ENCODE measurements at places on chromosomes 12 and 14. TPM values are rescaled to one million over a fixed set of nuclear protein-coding genes. Genes with fewer than 3 reads are reported as not detected.
A peak's percentile ranks its signal among the peaks of the same experiment; 100 is the strongest.

CLEC9A gene
- 16.2 TPM for total RNA-seq

GRCh38 chr14:61470961-61471293 is 149.5 kb downstream of the PRKCH start:
- no peaks in the 10 kb centered on the region for H3K27me3 ChIP-seq
- no peak overlapping the region for H3K4me3 ChIP-seq
- peak overlapping the region; percentile 56 for H3K27ac ChIP-seq
- peaks cover 3% of the 10 kb centered on the region for H3K36me3 ChIP-seq

DPF3 gene
- total RNA-seq, result 1.6 TPM

- H3K27ac ChIP-seq, result no peak overlapping the region
- no peaks in the 10 kb centered on the region for H3K36me3 ChIP-seq
- H3K27me3 ChIP-seq, result no peaks in the 10 kb centered on the region
- H3K4me1 ChIP-seq, result no peaks in the 10 kb centered on the region
- H3K4me3 ChIP-seq, result no peak overlapping the region
Observed at GRCh38 chr12:111330800-111331752, 37.8 kb downstream of the PHETA1 start.

- H3K4me3 ChIP-seq, result no peak overlapping the region
- no peak for DNase-seq
- H3K4me1 ChIP-seq, result no peaks in the 10 kb centered on the region
- no peak overlapping the region for H3K27ac ChIP-seq
- H3K36me3 ChIP-seq, result peaks cover 18% of the 10 kb centered on the region
Observed at GRCh38 chr12:48142818-48143674, 14.3 kb downstream of the ASB8 start.

GRCh38 chr12:6072302-6072752 is 52.1 kb downstream of the VWF start:
- no peak overlapping the region for H3K4me3 ChIP-seq
- H3K4me1 ChIP-seq, result peaks cover 13% of the 10 kb centered on the region
- no peak for DNase-seq
- H3K27ac ChIP-seq, result no peak overlapping the region
- no peaks in the 10 kb centered on the region for H3K36me3 ChIP-seq

KRT2 gene
- total RNA-seq, result 3.6 TPM

DNA sequence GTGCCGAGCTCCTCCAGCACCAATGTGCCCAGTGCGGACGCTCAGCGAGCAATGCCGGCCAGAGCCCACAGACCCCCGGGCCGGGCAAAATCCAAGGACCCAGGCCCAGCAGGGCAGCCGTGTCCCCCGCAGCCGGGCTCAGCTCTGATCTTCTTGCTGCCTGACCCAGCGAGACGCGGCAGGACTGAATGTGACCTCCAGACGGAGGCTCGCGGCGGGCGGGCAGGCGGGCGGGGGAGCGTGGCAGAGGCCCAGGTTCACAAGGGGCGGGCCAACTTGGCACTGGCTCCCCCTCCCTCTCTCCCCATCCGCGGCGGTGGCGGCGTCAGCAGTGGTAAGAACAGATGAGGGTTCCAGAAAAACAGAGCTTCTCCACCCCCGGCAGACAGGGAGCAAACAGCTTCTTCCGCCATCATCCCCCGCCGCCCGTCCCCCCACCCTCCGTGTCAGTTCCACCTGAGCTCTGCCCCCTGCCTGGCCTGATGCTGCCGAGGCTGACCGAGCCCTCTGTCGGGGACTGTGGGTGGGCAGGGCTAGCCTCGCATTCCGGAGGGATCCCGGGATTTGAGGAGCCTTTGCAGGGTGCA is 94.3 kb downstream of the RFLNA start:
- peaks cover 53% of the 10 kb centered on the region for H3K4me1 ChIP-seq
- peak; percentile 32 for DNase-seq
- peak overlapping the region; percentile 32 for H3K27ac ChIP-seq
- H3K4me3 ChIP-seq, result peak overlapping the region; percentile 5

DNA sequence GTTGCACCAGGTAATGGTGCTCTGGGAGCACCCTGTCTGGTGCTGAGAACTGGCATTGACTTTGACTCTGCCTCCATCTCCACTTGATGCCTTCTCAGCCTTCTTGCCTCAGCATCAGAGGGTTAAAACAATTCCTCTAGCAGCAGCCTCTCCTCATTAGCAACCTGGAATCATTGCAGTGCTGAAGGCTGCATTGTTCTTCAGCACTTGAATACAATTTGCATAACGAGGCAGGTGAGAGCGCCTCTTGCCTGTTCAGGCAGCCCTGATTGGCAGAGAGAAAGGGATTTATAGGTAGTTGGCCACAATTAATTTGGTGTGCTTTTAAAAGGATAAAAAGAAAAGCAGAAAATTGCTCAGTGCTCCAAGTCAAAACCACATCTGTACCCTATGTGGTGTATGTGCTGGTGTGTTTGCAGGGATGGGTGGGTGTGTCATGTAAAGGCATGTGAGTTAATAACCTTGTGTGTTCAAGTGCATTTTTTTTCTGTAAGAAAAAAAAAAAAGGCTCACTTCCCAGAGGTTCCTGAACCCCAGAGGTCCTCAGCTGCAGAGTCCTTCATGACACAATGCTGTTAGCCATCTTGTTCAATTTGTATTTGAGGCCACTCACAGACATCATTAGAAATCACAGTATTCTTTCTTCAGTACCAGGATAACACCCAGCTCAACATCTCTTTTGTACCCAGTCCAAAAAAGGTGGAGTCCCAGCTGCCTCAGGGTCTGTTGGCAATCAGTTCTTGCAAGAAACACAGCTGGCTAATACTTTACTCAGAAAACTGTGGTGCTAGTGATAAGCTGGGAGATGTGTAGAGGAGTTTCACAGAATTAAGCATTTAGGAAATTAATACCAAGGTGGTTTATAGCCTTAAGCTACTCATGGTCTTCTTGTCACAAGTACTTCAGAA is 385.6 kb downstream of the GRIN2B start:
- H3K4me3 ChIP-seq, result no peak overlapping the region
- no peak for DNase-seq
- no peaks in the 10 kb centered on the region for H3K4me1 ChIP-seq
- H3K27ac ChIP-seq, result no peak overlapping the region

GRCh38 chr14:79328863-79329262 is 882.4 kb downstream of the DIO2 start:
- H3K27ac ChIP-seq, result no peak overlapping the region
- no peak for DNase-seq
- H3K36me3 ChIP-seq, result no peaks in the 10 kb centered on the region
- no peaks in the 10 kb centered on the region for H3K4me1 ChIP-seq
- H3K4me3 ChIP-seq, result no peak overlapping the region

MDM2 gene
- total RNA-seq, result 63.6 TPM

DNA sequence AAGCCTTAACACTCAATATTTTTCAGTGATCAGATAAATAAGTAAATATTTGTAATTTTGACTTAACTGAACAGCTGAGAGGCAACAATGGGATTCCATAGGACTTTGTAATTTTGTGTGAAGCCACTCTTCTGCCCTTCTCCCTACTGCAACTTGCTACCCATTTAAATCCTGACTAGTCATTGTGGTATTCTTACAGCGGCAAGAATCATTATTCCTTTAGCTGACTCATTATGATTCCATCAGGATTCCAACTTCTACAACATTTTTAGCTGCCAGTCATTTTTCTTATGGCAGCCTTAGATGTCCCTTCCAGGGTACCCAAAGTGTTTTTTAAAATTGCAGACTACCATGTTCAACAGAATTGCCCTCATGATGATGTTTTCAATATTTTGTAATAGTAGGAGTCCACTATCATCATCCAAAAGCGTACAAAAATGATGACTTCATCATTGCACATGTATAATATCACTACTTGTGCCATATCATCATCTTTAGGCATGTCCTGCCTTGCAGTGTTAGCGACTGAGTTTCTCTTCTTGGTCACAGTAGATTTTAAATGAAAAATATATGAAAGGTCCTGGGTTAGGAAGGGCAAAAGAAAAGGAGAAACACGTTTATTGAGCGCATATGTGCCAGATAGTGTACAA is 5.1 kb upstream of the MAGOHB start:
- no peaks in the 10 kb centered on the region for H3K36me3 ChIP-seq
- DNase-seq, result no peak
- no peaks in the 10 kb centered on the region for H3K27me3 ChIP-seq

DNA sequence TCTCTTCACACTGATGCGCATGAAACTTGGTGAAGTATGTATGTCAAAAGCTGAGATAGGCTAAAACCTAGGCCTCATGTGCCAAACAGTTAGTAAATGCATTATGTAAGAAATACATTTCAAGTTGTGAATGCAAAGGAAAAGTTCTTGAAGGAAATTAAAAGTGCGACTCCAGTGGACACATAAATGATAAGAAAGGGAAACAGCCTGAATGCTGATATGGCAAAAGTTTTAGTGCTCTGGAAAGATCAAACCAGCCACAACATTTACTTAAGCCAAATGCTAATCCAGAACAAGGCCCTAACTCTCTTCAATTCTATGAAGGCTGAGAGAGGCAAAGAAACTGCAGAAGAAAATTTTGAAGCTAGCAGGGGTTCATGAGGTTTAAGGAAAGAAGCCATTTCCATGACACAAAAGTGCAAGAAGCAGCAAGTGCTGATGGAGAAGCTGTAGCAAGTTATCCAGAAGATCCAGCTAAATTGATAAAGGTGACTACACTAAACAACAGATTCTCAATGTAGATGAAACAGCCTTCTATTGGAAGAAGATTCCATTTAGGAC is 74.2 kb downstream of the GARIN6 start:
- H3K27me3 ChIP-seq, result no peaks in the 10 kb centered on the region
- no peak overlapping the region for H3K4me3 ChIP-seq
- DNase-seq, result no peak
- H3K27ac ChIP-seq, result no peak overlapping the region
- H3K36me3 ChIP-seq, result no peaks in the 10 kb centered on the region

LGMN gene
- total RNA-seq, result 109 TPM

DNA sequence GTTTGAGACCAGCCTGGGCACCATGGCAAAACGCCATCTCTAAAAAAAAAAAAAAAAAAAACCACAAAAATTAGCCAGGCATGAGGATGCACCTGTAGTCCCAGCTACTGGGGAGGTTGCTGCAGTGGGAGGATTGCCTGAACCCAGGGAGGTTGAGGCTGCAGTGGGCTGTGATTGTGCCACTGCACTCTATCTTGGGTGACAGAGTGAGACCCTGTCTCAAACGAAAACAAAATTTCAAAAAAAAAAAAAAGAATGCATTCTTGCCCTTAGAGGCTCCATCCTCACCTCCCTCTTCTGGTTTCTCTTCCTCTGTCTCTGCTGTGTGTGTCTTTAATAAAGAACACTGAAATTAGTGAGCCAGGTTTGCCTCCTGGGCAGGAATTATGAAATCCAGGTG is 107.8 kb downstream of the VCPKMT start:
- H3K27me3 ChIP-seq, result no peaks in the 10 kb centered on the region
- no peak overlapping the region for H3K27ac ChIP-seq
- no peak for DNase-seq
- no peaks in the 10 kb centered on the region for H3K36me3 ChIP-seq
- H3K4me1 ChIP-seq, result no peaks in the 10 kb centered on the region

DNA sequence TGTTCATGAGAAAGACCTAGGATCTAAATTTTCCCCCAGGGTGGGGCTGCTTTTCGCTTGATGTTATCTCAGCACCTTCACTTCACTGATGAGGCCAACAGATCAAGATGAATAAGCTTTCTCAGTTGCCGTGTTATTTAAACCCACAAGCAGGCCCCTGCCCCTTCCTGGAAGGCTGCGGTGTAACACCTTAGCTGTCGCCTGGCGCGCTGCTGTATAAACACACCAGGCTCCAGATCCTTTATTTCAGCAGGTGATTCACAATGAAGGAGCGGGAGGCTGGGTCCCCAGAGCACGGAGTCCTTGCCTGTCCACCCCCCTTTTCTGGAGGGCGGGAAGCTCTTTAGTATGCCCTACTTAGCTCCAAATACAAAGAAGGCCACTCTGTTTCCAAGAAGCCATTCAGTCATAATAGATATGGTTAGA is 515.4 kb downstream of the FUT8 start:
- H3K36me3 ChIP-seq, result no peaks in the 10 kb centered on the region
- no peaks in the 10 kb centered on the region for H3K27me3 ChIP-seq
- no peak overlapping the region for H3K27ac ChIP-seq
- H3K4me3 ChIP-seq, result no peak overlapping the region

DNA sequence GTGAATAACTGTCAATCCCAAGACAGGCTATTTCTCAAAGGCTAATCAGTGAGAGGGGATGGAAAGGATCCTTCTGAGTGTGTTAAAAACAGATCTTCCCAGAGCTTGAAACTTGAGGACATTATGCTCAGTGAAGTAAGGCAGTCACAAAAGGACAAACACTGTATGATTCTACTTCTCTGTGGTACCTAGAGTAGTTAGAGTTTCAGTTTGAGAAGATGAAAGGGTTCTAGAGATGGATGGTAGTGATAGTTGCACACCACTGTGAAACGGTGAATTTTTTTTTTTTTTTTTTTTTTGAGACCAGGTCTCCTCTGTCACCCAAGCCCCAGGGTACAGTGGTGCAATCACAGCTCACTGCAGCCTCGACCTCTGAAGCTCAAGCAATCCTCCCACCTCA is 133.8 kb downstream of the SAMD4A start:
- H3K4me3 ChIP-seq, result no peak overlapping the region
- no peaks in the 10 kb centered on the region for H3K36me3 ChIP-seq
- no peak for DNase-seq
- no peaks in the 10 kb centered on the region for H3K27me3 ChIP-seq
- H3K27ac ChIP-seq, result no peak overlapping the region

TAS2R8 gene
- total RNA-seq, result not detected

GRCh38 chr12:25271486-25272098 is 20.9 kb upstream of the KRAS start:
- no peak overlapping the region for H3K27ac ChIP-seq
- no peaks in the 10 kb centered on the region for H3K27me3 ChIP-seq
- no peaks in the 10 kb centered on the region for H3K36me3 ChIP-seq
- no peaks in the 10 kb centered on the region for H3K4me1 ChIP-seq

GRCh38 chr14:29618323-29619067 is 309.2 kb downstream of the PRKD1 start:
- no peaks in the 10 kb centered on the region for H3K4me1 ChIP-seq
- H3K27me3 ChIP-seq, result no peaks in the 10 kb centered on the region
- H3K36me3 ChIP-seq, result no peaks in the 10 kb centered on the region
- no peak for DNase-seq
- H3K4me3 ChIP-seq, result no peak overlapping the region

DNA sequence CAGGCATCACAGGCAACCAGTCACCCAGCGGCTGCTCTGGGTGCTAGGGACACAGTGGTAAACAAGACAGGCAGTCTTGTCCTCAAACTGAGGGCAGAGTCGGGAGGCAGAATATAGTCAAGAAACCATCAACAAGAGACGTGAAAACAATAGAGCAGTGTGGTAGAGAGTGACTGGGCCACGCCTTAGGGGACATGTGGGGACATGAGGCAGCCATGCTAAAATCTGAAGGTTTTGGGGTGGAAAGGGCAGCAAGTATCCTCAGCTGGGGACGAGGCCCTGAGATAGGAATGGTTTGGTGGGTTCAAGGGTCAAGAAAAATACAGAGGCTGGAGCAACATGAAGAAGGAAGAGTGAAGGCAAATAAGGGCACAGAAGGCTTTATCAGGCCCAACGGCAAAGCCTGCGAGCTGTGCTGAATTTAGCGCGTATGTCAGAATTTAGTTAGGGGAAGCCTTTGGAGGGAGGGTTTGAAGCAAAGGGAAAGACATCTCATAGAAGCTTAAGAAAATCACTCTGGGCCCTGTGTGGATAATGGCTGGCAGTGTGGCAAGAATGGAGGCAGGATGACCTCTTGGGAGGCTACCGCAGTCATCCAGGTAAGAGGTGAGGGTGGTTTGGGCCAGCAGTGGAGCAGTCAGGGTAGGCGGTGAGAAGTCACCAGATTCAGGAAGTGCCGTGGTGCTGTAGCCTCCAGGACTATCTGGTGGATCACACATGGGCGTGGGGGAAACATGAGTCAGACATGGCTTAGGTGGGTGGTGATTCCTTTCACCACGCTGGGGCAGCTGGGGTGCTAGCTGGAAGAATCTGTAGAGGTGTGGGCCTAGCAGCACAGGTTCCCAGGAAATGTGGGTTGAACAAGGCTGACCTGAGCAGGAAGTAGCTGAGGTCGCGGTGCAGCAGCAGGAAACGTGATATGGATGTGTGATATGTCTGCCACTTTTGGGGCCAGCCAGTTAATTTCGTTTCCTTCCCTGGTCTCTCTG is 3.0 kb downstream of the EVL start:
- H3K27ac ChIP-seq, result peak overlapping the region; percentile 95
- H3K4me1 ChIP-seq, result peaks cover 78% of the 10 kb centered on the region
- H3K27me3 ChIP-seq, result no peaks in the 10 kb centered on the region

CNTN1 gene
- total RNA-seq, result 5.6 TPM
